ENCODE measurements at places on chromosomes 7 and 10.

GRCh38 chr10:120432209-120432608 is 24.8 kb upstream of the PLPP4 start:
- no peak for DNase-seq

DNA sequence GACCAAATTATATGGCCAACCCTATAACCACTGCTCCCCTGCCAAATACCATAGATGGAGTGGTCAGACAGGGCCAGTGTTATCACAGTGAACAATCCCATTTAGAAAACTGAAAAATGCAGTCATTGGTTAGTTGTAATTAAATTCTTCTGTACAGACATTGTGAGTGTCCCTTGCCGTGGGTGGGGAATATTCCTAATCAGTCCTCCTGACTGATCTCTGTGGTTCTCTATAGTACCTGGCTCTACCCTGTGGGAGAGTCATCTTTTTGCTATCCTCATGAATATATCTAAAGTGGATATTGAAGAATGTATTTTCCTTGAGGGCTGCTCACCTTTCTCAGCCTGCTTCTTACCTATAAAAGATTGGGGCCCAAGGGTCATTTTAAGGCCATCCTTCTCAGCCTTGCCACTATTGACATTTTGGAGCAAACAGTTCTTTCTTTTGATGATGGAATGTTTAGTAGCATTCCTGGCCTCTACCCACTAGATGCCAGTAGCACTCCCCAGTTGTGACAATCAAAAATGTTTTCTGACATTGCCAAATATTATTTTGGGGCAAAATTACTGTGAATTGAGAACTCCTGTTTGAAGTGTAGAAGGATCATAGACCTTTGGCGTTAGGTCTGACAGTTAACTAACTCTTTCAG is 110.2 kb downstream of the MAPK8 start:
- DNase-seq = no peak

DNA sequence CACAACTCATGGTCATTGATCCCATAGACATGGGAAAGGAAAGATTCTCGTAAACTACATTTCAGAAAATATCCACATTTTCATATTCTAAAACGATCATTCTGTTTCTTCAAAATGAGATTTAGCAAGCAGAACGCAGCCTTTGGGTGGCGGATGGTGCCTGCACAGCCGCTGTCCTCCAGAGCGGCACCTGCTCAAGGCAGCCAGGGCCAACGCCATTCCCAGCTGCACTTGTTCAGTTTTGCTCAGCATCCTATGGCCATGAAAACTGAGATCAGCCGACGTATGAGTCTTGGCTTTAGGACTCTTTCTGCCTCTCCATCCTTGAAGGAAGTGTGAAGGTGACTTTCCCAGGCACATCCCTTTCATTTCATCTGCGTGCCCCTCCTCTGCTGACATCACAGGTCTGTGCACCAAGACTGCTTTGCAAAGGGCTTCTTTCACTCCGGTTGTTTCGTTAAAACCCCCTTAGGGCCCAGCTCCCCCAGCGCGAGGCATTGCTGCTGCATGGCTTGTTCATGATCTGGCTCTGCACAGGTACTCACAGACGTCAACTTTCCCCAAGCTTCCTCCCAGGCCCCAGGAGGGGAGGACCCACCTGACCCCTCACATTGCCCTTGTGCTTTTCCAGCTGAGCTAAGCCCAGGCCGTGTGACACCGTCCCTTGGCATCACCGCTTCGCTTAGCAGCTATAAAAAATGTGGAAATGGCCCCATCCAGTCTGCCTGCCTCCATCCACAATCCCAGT is 37.2 kb downstream of the TCERG1L start:
- no peak for DNase-seq

- no peak for DNase-seq
Measured at GRCh38 chr7:55871932-55872485, 9.5 kb upstream of the SEPTIN14 start.

DNA sequence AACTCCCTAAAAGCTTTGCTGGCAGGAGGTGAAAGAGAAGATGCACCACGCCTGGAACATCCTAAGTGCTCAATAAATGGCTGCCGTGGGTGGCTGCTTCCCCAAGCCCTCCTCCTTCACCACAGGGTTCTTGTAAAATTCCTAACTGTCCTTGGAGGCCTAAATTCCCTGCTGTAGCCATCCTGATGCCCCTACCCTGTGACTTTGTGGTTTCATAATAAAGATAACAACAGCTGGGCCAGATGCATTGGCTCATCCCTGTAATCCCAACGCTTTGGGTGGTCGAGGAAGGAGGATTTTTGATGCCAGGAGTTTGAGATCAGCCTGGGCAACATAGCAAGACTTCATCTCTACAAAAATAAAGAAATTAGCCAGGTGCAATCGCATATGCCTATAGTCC is 341.8 kb downstream of the ANKRD30A start:
- DNase-seq = no peak
